ENCODE measurements at places on chromosomes 12 and 14. TPM values are rescaled to one million over a fixed set of nuclear protein-coding genes. Genes with fewer than 3 reads are reported as not detected.

ABCC9 gene
- 0.07 TPM for total RNA-seq

CLEC4A gene
- total RNA-seq: not detected

SLC25A47 gene
- total RNA-seq: not detected

CPM gene
- total RNA-seq: 49.7 TPM

SALL2 gene
- 2.7 TPM for total RNA-seq

NRXN3 gene
- 0.07 TPM for total RNA-seq

CLEC14A gene
- not detected for total RNA-seq

TSPAN8 gene
- total RNA-seq: not detected

ATF7IP gene
- total RNA-seq: 81.2 TPM

MYF6 gene
- total RNA-seq: not detected

SERPINA9 gene
- total RNA-seq: not detected

SSPN gene
- not detected for total RNA-seq

SERPINA3 gene
- not detected for total RNA-seq

TMEM119 gene
- total RNA-seq: not detected

FGF6 gene
- not detected for total RNA-seq

PTPRQ gene
- not detected for total RNA-seq

ANP32D gene
- total RNA-seq: not detected

Data from activated T-helper 2 cell treated with anti-CD3 and anti-CD28 coated beads, Interferon-gamma antibody, Interleukin-2, Interleukin-4, amounts not matched to agents 10 μg/mL and 5 μg/mL and 100 μg/mL, durations not matched to agents 14 hours and 24 hours and 36 hours (primary cell).